ENCODE measurements at places on chromosomes 11 and 22.
A peak's percentile ranks its signal among the peaks of the same experiment; 100 is the strongest.

- peak; percentile 94 for DNase-seq
Observed at GRCh38 chr22:37904572-37905533, 1.2 kb upstream of the MICALL1 start.

GRCh38 chr22:25137577-25138525 lies 61.8 kb upstream of the CRYBB3 start:
- no peak for DNase-seq

GRCh38 chr11:129115652-129116586 lies 76.2 kb downstream of the ARHGAP32 start:
- no peak for DNase-seq

DNA sequence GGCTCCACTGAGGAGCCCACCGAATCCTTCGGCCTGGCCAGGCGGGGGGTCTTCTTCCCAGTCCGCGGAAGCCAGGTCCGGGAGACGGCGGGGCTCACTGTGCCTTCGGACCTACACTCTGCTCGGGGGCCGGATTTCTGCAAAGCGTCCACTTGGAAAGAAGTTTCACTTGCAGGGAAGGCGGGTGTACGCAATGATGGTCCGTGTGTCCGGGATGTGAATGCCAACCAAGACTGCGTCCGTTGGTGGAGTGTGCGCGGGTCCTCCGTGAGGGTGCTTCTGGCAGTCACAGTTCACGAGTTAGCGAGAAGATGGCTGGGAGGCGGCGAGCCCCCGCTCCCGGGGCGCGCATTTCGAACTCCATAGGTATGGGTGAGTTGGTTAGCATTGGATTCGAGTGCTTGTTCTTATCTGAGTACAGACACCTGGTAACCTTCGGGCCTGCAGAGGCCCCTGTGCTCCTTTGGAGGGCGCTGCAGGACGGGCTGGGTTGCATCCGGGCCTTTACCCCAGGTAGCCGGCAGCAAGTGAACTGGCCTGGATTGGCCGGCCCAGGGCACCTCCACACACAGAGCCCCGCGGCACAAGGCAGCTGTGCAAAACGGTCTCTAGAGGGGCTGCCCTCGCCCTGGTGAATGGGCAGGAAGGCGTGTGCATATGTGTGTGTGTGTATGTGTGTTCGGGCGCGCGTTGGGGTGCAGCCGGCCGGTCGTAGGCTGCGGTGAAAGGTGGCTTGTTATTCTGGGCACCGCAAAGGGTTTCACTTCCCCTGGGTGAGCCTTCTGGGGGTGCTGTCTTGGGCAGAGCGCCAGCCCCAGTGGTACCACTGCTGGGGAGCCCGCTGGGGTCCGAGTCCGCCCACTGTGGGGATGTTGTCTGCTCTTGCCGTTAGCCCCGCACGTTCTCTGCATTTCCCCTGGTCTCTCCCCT lies 13.3 kb upstream of the CYP2R1 start:
- DNase-seq = no peak

DNA sequence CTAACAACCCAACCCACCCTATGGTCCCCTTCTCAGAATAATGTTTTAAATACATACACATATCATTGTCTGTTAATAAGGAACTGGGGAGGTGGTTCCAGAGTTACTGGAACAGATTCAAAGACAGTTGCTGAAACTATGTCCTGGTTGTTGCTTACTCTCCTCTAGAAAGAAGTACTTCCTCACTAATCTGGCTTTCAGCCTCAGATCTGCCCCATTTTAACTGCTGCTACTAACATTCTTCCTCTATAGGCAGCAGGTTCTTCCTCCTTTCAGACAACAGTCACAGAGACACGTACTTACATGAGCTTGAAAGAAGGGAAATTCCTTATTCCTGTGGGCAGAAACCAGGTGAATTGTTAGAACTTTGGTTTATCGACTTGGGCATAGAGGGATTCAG lies 8.1 kb upstream of the NEU3 start:
- no peak for DNase-seq

DNA sequence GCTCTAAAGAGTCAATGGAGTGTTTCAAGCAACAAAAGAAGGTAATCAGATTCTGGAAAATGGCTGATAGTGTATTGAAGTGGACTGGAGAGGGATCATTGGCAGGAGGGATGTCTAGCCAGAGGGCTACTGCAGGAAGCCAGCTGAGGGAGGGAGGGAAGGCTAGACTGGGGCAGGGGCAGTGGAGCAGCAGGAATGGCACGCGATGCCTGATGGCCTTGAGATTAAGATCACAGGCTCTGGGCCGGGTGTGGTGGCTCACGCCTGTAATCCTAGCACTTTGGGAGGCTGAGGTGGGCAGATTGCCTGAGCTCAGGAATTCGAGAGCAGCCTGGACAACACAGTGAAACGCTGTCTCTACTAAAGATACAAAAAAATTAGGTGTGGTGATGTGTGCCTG lies 47.5 kb upstream of the PRDM11 start:
- no peak for DNase-seq

- DNase-seq = no peak
Observed at GRCh38 chr11:15045891-15046290, 27.5 kb upstream of the CALCB start.

- no peak for DNase-seq
Observed at GRCh38 chr11:111302298-111302697, 4.0 kb downstream of the POU2AF3 start.

- DNase-seq = no peak
Observed at GRCh38 chr11:63940786-63941185, 2.0 kb downstream of the NAA40 start.

DNA sequence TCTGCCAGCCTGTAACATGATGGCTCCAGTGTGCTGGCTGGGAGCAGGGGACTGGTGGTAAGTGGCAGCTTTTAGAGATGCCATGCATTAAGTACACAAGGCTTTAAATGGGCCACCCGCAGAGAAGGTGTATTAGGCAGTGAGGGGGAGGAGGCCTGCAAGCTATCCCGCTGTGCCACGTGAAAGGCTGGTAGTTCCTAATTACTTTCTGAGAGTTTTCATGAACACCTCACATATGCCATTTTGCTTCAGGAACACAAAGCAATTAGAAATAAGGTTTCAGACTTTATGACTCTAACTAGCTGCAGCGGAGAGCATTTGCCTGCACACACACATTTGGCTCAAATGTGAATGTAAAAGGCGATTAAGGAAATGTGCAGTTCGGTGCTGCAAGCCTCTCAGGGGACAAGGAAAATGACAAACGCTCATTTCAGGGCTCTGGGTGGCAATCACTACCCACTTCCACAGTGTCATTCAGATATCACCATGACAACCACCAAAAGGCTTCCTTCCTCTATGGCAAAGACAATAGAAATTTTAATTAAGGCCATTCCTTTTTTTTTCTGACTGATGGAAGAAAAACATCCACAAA lies 116.6 kb downstream of the PLEKHA7 start:
- no peak for DNase-seq

DNA sequence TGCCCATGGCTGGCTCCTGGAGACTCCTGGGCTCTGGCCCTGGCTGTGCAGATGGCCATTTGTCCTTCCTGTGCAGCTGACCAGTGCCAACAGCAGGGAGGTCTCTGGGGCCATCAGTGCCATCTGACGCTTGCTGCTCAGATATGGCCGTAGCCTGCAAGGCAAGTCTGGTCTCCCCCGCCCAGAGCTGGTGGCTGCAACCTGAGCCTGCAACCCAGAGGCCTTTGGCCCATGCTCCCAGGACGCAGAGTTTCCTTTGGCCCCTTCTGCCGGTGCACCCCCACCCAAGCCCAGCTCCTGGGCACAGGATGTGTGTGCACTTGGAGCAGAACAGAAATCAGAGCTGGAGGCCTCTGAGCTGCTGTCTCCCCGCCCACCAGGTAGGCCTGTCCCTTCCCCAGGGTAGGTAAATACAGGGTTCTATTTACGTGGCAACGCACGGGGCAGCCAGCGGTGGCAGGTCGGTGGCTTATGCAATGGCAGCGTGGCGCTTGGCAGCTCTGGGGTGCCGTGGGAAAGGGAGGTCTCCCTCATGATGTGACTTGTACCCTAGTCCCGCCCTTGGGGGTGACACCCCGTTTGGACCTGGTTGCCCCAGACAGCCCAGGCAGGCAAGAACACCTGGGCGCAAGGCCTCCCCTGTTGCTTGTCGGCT lies 21.0 kb upstream of the MYEOV start:
- no peak for DNase-seq

GRCh38 chr22:45997777-45998637 lies 21.0 kb upstream of the WNT7B start:
- DNase-seq = no peak

GRCh38 chr11:63818609-63819008 lies 5.4 kb downstream of the SPINDOC start:
- DNase-seq = no peak

GRCh38 chr11:19715373-19715772 lies 2.7 kb downstream of the NAV2 start:
- peak; percentile 63 for DNase-seq

Measured in amniotic stem cell (primary cell).